ENCODE measurements at places on chromosomes 11 and 22.

GRCh38 chr11:112511911-112512310 is 251.3 kb upstream of the PLET1 start:
- no peak for DNase-seq

DNA sequence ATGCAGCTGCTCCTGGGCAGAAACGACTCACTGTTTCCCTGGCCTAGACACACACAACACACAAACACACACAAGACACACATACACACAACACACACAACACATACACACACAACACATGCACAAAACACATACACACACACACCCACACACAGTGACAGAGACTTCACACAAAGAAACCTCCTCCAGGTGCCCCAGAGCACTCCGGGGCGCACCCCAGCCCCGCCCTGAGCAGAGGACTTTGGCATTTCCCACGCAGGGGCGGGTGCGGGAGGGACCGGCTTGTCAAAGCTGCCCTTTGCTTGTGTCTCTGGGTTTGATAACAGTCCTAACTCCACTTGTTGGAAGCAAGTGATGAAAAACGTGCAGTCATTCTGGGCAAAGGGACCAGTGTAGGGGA is 6.5 kb downstream of the APOBEC3A start:
- DNase-seq: peak; percentile 84

GRCh38 chr22:48477031-48477721 is 1350.5 kb downstream of the BRD1 start:
- DNase-seq: no peak

- DNase-seq: no peak
These were observed 117.3 kb downstream of the PLEKHA7 start for GRCh38 chr11:16896729-16897469.

DNA sequence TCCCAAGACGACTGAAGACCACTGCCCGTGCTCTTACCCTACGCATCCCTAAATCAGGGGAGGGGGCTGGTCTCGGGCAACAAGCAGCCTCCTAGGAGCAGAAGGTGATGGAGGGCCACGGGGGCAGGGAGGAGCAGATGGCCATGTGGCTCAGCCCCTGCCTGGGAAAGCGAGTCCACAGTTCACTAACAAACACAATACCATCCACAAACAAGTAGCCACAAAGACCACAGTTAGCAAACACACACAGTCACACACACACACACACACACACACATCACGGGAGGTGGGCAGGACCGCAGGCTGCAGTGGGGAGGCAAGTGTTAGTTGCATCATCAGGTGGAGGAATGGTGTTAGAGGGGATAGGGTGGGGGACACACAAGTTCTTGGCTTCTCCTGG is 13.2 kb upstream of the FXYD2 start:
- DNase-seq: no peak

DNA sequence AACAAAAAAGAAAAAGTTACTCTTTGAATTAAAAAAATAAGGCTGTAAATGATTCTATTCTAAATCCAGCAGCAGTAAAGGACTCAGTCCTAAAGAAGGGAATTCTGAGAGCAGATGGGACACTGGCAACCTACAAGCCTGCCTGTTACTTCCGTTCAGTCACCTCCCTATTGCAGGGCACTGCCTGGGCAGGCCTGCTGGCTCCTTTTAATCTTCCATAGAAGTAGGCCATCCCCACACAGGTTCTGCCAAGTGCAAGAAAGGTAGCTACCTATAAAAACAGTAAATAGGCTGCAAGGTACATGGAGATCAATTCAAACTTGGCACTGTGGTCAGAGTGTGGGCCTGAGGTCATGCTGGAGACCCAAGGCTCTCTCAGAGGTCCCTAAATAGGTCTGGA is 136.4 kb downstream of the TRIM44 start:
- DNase-seq: no peak

DNA sequence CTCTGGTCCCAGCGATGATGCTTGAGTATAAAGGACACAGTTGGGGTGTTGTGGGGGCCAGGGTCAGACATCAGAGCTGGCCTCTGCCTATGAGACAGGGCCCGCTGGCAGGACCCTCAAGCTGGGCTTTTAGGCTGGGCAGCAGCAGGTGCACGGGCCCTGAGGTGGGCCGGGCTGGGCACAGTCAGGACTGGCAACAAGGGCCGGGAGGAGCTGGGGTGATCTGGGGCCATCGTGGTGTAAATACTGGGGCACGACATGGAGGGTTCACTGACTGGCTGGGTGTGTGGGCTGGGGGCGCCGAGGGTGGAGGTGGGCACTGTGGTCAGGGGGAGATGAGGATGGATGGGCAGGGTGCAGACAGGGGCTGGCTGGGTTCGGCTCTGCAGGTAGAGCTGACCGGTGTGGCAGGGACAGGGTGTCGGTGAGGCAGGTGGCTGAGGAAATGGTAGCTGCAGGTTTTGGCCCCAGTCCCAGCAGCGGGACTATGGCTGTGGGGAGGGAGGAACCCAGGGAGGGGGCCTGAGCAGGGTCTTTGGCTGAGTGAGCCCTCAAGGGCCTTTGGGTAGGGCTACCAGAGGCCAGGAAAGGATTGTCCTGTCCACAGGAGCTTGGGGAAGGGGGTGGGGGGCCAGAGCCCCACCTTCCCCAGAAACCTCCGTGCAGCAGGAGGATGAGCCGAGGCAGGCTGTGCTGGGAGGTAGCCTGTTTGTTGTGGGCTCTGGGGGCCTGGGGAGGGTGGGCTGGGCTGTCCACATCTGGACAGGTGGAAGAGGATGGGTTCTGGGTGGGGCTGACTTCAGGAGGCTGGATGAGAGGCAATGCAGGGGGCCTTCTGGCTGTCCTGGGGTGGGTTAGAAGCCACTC is 81.4 kb downstream of the KCNQ1 start:
- DNase-seq: no peak
